ENCODE measurements at places on chromosomes 2 and 18.

GRCh38 chr18:44816050-44816449, 135.4 kb downstream of the SETBP1 start:
- no peak for DNase-seq

- DNase-seq = no peak
Observed at GRCh38 chr18:50949185-50949584, 18.7 kb upstream of the ELAC1 start.

DNA sequence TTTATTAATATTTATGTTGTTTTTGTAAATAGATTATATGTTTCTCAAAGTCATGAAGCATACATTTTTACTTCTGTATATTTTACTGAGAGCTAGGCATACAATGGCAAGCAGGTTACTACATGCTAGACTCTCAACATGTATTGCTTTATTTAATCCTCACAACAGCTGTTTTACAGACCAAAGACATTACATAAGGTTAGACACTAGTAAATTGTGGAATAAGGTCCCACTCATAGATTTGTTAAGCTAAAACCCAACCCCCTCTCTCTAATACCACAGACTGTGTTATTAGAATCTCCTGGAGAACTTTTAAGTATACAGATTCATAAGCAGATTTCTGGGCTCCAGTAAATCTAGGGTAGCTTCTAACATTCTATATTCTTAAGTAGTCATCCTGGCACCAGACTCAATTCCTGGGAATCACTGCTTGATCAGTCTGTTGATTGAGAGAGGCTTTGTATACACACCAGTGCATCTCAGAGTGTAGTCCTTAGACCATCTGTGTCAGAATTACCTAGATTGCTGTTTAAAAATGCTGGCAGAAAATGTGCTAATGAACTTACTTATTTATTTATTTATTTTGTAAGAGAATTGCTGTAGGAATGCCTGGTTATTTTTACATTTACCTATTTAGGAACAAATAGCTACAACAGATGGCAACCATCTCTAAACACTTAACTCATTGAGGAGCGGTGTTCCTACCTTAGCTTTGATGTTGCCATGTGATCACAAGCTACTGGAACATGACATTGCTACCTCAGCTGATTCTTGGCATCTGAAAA, 153.5 kb upstream of the CAVIN2 start:
- no peak for DNase-seq

DNA sequence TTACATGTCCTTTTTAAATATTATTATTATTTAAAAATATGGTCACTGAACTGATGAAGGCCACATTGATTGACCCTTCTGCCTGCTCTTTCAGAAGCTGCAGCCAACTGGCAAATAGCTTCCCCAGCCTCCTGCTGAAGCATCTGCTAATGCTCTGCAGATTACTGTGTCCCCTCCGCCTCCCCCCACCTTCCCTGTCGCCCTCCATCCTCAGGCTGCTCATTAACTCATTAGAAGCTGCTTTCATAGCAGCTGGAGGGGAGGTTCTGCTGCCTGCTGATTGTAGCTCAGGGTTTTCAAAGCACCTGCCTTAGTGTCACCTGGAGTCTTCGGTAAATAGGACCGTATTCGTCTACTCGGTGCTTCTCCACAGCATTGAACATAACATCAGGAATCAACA, 24.8 kb upstream of the LMAN1 start:
- DNase-seq = no peak

- DNase-seq = no peak
Observed at GRCh38 chr2:231332388-231332787, 63.1 kb upstream of the B3GNT7 start.

- no peak for DNase-seq
Observed at GRCh38 chr18:42078711-42079110, 123.7 kb downstream of the PIK3C3 start.

DNA sequence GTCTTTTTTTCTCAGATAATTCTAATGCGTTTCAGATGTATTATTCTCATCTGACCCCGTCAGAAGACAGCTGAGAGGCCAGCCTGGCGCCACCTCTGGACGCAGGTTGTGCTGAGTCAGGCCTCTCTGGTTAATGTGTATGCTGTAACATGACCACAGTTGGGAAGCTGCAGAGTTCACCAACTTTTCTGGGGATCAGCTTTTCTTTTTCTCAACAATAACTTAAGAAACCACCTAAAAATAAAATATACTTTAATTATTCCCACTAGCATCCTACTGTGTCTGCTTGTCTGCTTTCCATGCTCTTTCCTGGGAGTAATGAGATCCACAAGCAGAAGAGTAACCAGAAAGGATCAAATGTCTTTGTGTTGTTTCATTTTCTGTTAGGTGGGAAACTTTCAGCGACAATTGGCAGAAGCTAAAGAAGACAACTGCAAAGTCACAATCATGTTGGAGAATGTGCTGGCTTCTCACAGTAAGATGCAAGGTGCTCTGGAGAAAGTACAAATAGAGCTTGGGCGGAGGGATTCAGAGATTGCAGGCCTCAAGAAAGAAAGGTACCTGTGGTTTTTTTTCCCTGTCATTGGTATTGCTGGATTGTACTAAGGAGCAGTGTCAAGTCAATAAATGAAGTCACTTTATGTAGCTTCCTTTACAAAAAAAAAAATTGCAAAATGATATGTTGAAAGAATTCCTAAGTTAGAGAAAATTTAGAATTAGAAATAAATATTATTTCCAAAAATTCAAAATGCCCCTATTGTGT, 79.8 kb downstream of the CCDC150 start:
- no peak for DNase-seq

DNA sequence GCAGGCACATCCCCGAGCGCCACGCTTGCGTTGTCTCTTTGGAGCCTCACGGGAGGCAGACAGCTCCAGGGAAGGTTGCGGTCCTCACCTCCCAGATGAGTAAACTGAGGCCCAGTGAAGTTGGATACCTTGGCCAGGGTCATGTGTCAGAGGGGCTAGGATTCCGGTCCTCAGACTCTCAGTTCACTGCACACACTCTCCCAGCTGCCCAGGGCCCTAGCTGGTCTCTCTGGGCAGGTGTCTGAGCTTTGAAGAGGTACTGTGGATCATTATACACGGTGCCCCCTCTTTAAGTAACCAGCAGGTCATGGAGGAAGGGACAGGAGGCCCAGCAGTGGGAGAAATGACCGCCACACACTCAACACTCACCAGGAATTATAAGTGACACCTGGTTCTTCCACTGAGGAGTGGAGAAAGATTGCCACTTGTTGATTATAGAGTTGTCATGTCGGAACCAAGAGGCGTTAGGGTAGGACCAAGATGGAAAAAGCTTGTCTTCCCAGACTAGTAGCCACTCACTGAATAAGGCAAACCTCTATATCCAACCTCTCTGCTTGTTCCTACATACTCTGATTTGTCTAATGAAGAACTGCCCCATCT, 588 bp downstream of the TMEM214 start:
- no peak for DNase-seq

DNA sequence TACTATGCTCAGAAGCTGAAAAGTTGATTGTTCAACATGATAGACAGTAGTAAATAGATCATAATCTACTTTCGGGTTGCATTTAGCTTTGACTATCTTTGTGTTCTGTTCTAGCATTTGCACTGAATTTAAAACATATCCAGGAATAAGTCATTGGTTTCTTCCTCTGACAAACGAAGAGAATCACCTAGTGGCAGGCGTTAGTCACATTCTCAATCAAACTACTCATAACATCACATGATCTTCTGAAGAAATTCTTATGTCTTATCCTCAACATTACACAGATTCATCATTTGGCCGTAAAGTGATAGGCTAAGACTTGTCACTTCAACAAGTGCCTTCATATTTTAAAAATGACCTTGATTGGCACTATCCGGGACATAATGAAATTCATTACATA, 63.6 kb upstream of the TTC21B start:
- DNase-seq = no peak

GRCh38 chr18:79487183-79487800, 91.6 kb downstream of the NFATC1 start:
- no peak for DNase-seq
